BJ (cell line): ENCODE measurements at places on chromosomes 16 and 17. TPM values are rescaled to one million over a fixed set of nuclear protein-coding genes. Genes with fewer than 3 reads are reported as not detected.

DNA sequence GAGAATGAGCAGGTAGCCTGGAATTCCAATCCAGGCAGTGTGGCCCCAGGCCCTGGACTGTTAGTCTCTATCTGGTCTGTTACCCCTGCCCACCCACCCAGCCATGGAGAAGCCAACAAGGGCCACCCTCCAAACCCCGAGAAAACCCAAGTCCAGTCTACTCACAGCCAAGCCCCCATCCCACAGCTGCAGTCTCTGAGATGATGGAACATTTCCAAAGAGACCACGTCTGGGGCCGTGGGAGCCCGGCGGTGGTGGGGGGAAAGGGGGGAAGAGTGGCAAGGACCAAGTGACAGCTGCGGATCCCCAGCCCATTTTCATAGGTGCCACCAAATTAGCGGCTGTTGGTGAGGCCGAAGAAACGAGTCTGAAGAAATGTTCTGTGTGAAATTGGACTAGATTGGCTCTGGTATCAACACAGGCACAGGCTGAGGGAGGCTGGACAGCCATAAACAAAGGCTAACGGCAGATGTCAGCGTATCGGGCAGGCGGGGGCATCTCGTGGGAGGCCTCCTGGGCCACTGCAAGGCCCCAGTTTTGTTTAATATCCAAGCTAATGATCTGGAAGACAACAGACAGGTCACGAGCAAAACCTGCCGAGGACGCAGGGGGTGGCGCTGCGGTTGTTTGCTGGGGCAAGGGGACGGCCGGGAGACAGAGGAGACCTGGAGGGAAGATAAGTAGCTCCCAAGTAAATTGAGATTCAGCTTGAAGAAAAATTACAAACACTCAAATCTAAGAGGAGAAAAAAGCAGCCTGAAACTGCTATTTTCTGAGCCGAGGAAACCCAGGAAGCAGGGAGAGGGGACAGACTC lies 53.4 kb downstream of the RBFOX3 start:
- no peak for DNase-seq

GRCh38 chr17:44921122-44921882 lies 6.0 kb upstream of the GFAP start:
- DNase-seq: no peak

- no peak for DNase-seq
Observed at GRCh38 chr17:50630524-50631194, 4.0 kb upstream of the ABCC3 start.

DNA sequence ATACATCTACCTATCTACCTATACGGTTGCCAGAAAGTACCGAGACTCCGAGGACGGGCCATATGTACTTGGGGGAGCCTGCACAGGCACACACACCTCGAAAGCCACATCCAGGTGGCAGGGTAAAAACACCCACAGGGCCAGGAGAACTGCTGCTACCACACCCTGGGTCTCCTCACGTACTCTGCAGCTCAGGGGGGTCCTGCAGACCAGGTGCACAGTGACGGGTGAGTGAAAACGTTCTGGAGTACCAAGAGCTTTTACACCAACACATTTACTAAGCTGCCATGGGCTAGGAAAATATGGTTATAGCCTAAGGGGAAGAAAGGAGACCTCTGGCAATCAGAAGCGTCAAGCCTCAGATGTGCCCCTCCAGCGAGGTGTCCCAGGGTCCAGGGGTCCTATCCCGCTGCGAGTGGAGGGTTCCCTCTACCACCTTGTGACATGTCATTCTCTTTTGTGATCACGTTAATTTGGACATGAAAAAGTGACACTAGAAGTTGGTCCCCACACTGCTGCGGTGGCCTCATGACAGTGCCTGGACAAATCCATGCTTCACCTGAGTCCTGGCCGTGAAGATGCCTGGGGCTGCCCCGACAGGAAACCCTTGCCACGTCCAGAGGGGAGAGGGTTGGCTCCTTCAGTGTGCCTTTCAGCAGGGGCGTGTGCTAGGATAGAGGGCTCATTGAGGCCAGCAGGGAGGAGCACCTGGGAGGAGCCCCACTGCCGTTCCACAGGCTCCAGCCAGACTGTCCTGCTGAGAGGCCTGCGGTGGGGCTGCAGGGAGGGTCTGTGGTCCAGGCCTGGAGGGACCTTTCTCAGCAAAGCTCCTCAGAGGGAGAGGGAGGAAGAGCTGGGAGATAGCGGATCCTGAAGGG lies 1.8 kb downstream of the CANT1 start:
- no peak for DNase-seq

The HS3ST2 gene
- not detected in 2 replicates for polyA plus RNA-seq

The CA10 gene
- not detected in 2 replicates for polyA plus RNA-seq

The PRSS53 gene
- 0.96 and 1.8 TPM in 2 replicates for polyA plus RNA-seq

DNA sequence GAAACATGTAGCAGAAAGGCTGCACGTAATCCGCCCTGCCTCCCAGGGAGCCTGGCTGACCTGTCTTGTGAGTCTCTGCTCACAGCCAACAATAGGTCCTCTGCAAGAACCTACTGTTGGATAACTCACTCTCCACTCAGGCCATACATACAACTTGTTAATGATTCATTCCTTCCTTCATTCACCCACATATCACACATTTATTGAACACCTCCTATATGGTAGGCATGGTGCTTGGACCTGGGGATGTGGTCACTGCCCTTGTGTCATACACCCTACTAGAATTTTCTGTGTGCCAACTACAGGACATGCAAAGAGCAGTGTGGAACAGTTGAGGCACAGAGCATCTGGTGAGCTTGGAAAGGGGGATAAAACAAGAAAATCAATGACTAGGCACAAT lies 28.1 kb upstream of the HNF1B start:
- DNase-seq: no peak

The WSCD1 gene
- 0.28 and 1.0 TPM in 2 replicates for polyA plus RNA-seq

The CCL13 gene
- polyA plus RNA-seq: 0.22 and 0.40 TPM in 2 replicates

The TEDC2 gene
- 2.2 and 3.7 TPM in 2 replicates for polyA plus RNA-seq

DNA sequence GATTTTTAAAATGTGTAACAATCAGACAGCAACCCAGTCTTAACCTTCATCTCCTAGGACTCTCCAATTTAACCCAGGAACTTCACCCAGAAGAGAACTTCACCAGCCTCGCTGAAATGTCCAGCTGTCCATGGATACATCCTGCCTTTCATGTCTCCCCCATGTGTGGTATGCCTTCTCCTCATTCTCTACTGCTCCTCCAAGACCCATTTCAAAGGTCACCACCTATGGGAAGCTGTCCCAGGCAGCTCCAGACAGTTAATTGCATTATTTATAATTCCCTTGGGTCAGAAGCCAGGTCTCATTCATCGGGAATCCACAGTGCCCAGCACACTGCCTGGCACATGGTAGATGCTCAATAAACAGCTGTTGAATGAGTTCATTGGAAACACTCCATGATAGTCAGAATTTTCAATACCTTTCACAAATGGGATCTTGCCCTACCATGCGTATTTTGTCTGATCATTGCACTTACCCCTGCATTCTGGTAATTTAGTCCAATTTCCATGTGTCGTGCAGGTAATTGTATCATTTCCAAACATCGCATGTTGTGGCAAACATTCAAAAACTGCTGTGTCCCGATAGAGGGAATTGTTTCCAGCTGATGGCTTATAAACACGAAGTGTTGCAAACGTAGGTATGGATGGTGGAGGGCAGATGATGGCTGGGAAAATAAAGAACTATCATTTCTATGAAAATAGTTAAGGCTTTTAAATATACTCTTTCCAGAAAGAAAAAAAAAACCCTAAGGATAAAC lies 9.0 kb downstream of the APOH start:
- DNase-seq: no peak

The ST6GALNAC2 gene
- polyA plus RNA-seq: 0.72 and 0.89 TPM in 2 replicates

DNA sequence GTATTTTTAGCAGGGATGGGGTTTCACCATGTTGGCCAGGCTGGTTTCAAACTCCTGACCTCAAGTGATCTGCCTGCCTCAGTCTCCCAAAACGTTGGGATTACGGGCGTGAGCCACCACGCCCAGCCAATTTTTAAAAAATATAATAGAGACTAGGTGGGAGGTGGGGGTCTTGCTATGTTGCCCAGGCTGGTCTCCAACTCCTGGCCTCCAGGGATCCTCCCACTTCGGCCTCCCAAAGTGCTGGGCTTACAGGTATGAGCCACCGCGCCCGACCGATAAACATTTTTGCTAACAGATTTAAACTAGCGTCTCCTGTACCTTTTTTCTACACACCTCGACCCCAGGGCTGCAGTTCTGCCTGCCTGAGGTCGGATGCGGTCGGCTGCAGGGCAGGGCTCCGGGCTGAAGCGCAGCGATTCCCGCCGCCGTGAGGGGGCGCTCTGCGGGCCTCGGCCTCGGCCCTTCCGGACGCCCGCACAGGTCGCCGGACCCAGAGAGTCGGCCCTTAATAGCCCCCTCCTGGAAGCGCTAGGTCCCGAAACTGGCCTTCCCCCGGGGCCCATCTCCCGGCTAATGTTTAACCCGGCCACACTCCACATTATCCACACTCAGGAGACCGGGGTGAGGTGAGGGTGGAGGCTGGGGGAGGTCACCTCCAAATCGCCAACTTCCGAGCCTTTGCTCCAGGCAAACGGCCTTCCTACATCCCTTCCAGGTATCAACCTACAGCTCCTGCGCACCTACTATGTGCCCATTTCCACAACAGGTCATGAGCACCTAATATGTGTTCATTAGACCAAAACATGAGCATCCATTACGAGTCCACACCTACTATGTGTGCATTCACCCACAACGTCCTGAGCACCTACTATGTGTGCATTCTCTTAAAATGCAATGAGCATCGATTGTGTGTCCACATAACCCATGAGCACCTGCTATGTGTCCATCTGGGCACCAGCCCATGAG lies 2.0 kb upstream of the GLIS2 start:
- no peak for DNase-seq

The ZNF469 gene
- 0.81 and 1.2 TPM in 2 replicates for polyA plus RNA-seq

- no peak for DNase-seq
Observed at GRCh38 chr16:56613706-56614105, 5.3 kb downstream of the MT2A start.

DNA sequence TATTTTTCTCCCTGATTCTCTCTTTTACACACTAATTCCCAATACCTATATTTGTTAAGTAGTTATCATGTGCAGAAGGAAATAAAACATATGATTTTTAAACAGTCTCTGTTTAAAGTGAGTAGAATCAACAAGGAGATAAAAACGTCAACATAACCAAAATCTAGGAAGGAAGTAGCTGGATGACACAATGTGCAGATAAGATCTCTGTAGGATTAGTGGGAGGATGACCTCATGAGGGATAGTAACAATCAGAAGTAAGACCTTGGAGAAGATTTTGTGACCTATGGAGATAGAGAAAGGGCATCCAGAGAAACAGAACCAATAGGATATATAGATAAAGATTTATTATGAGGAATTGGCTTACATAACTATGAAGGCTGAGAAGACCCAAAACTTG lies 262.6 kb upstream of the CDH11 start:
- no peak for DNase-seq

GRCh38 chr17:72602517-72603419 lies 481.9 kb downstream of the SOX9 start:
- no peak for DNase-seq

- no peak for DNase-seq
Observed at GRCh38 chr16:89167425-89167941, 4.1 kb upstream of the CDH15 start.

DNA sequence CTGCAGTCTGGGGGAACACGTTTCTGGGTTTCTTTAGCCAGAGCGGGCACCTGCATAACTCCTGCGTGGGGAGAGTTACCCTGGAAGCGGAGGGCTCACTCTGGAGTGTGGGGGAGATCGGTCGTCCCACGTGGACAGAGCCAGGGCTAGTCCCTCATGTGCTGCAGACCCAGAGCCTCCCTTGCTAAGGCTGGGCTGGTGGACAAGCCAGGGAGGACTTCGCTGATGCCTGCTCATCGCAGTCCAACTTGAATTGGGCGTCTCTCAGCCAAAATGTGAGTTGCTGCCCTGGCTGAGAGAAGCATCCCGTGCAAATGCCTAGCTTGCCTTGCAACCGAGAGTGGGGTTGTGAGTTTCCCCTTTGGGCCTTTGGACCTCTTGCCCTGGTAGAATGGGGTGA lies 986 bp downstream of the CRISPLD2 start:
- no peak for DNase-seq

The CTF1 gene
- 14.9 and 22.2 TPM in 2 replicates for polyA plus RNA-seq

GRCh38 chr17:63106050-63106449 lies 140.0 kb downstream of the TANC2 start:
- DNase-seq: no peak
